A549 treated with CORT108297 at 1 μM for 4 hours (cell line): ENCODE measurements at places on chromosomes 6 and 20. TPM values are rescaled to one million over a fixed set of nuclear protein-coding genes. Genes with fewer than 3 reads are reported as not detected.

Gene RCAN2
- total RNA-seq = not detected in 5 replicates

Gene TRAPPC3L
- total RNA-seq = not detected in 5 replicates

Gene BMP2
- total RNA-seq = 0.43 to 0.69 TPM (median 0.55 TPM) in 5 replicates

Gene HCK
- total RNA-seq = 0.03 to 0.16 TPM (median 0.12 TPM) in 3 of 5 replicates, not detected in the others

Gene GLP1R
- total RNA-seq = not detected in 5 replicates

Gene UNC5CL
- 0.34 to 0.52 TPM (median 0.45 TPM) in 5 replicates for total RNA-seq

Gene DEFB124
- total RNA-seq = not detected in 5 replicates

Gene CEP57L1
- total RNA-seq = 7.4 to 9.1 TPM (median 8.6 TPM) in 5 replicates

Gene TOX2
- 8.0 to 13.1 TPM (median 11.2 TPM) in 5 replicates for total RNA-seq

Gene C6orf132
- 1.2 to 1.8 TPM (median 1.6 TPM) in 5 replicates for total RNA-seq

Gene ELMO2
- total RNA-seq = 18.7 to 21.5 TPM (median 20.5 TPM) in 5 replicates

Gene LIME1
- 4.0 to 12.2 TPM (median 10.7 TPM) in 5 replicates for total RNA-seq

Gene PI16
- 0.06 TPM in 1 of 5 replicates, not detected in the others for total RNA-seq

Gene TMEM239
- not detected in 5 replicates for total RNA-seq

Gene GMPR
- total RNA-seq = 1.3 to 2.2 TPM (median 1.8 TPM) in 5 replicates

Gene FERMT1
- 15.4 to 17.4 TPM (median 16.2 TPM) in 5 replicates for total RNA-seq

Gene JAG1
- total RNA-seq = 32.8 to 46.3 TPM (median 41.2 TPM) in 5 replicates

Gene DEFB119
- not detected in 5 replicates for total RNA-seq

Gene CGA
- total RNA-seq = 0.09 to 0.22 TPM (median 0.20 TPM) in 4 of 5 replicates, not detected in the other

Gene ADGRF4
- 7.4 to 9.6 TPM (median 8.0 TPM) in 5 replicates for total RNA-seq

Gene DYNLT2
- 0.55 to 0.79 TPM (median 0.66 TPM) in 5 replicates for total RNA-seq

Gene SLX4IP
- total RNA-seq = 2.2 to 3.0 TPM (median 2.7 TPM) in 5 replicates

Gene TREM1
- total RNA-seq = 0.10 to 0.23 TPM (median 0.16 TPM) in 4 of 5 replicates, not detected in the other

Gene SUN5
- not detected in 5 replicates for total RNA-seq

Gene PPP1R14C
- total RNA-seq = 0.71 to 1.2 TPM (median 1.1 TPM) in 5 replicates

Gene ADGB
- total RNA-seq = not detected in 5 replicates

Gene SOX18
- 1.1 to 2.4 TPM (median 2.0 TPM) in 5 replicates for total RNA-seq

Gene GPR63
- total RNA-seq = 0.45 to 0.60 TPM (median 0.53 TPM) in 5 replicates

Gene RNF146
- total RNA-seq = 9.5 to 11.3 TPM (median 9.8 TPM) in 5 replicates

Gene CTCFL
- total RNA-seq = 0.03 to 0.06 TPM (median 0.06 TPM) in 4 of 5 replicates, not detected in the other

Gene KHDC1L
- 0.23 to 0.40 TPM (median 0.30 TPM) in 5 replicates for total RNA-seq

Gene BTNL2
- total RNA-seq = not detected in 5 replicates

Gene CUTA
- total RNA-seq = 179 to 238 TPM (median 212 TPM) in 5 replicates

Gene LRRC73
- 0.63 to 1.4 TPM (median 1.3 TPM) in 5 replicates for total RNA-seq

Gene PSORS1C2
- not detected in 5 replicates for total RNA-seq

Gene COL19A1
- not detected in 5 replicates for total RNA-seq

Gene NELFCD
- 42.9 to 47.5 TPM (median 45.0 TPM) in 5 replicates for total RNA-seq

Gene RBL1
- 8.8 to 10.7 TPM (median 9.6 TPM) in 5 replicates for total RNA-seq

Gene HLA-DPB1
- total RNA-seq = not detected in 5 replicates
